ENCODE measurements at places on chromosomes 3 and 15.

DNA sequence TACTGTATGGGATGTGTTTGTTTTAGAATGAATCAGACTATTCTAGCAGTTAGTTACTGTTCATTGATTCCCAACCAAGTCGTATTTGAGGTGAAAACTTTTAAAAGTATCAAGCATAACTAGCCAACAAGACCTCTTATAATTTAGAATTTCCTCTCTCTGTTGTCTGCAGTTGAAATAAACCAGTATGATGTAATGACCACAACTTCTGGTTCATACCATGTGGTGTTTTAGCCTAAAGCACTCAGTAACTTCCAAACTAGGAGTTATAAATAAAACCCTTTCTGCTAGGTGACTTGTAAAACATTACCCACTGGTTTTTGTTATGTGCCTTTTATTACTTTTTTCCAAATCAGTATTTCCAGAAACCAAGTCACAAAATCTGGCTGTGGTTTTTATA, 19.8 kb upstream of the P2RY12 start:
- peak; percentile 59 for DNase-seq

- DNase-seq = no peak
Observed at GRCh38 chr3:62601238-62602070, 228.1 kb upstream of the FEZF2 start.

- DNase-seq = no peak
Observed at GRCh38 chr15:69576948-69577351, 124.3 kb downstream of the RPLP1 start.

- DNase-seq = no peak
Observed at GRCh38 chr3:8416965-8417364, 84.7 kb upstream of the LMCD1 start.

- no peak for DNase-seq
Observed at GRCh38 chr3:67809370-67809935, 155.0 kb upstream of the SUCLG2 start.

- DNase-seq = no peak
Observed at GRCh38 chr3:78857494-78858111, 910.2 kb downstream of the ROBO1 start.

DNA sequence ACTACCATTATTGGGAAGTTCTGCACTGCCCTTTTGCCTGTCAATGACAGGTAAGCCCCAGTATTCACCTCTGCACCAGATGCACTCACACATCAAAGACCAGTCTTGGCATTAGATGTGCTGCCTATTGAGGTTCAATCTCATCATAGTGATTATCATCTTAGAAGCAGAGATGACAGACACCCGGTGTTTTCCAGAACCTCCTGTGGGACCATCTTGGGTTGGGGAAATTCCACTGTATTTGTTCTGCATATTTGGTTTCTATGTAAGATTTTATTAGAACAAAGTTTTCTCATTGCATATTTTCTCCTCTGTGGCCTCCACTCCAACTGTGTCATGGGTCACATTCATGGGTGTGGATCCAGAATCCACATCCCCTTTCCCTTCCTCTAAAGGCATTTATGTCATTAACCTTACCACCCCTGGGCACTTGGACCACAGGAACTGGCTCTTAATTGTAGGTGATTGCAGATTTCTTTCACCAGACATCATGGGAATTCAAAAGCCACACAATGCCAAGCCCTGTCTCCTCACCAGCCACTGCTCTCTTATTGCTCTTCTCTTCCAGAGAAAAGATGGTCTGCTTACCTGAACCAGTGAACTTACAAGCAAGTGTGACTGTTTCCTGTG, 31.2 kb downstream of the PLA1A start:
- DNase-seq = peak; percentile 78

- DNase-seq = no peak
Observed at GRCh38 chr3:69231929-69232440, 109.6 kb upstream of the LMOD3 start.

DNA sequence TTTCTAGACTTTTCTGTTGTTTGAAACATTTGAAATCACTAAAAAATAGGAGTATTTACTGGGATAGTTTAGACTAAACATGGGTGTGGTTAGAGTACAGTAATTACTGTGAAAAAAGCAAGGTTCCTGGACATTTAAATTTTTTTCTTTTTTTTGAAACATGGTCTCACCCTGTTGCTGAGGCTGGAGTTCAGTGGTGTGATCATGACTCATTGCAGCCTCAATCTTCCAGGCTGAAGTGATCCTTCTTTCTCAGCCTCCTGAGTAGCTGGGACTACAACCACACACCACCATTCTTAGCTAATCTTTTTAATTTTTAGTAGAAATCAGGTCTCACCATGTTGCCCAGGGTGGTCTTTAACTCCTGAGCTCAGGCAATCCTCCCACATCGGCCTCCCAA, 20.4 kb upstream of the CELF6 start:
- no peak for DNase-seq

GRCh38 chr15:90581771-90582352, 52.1 kb downstream of the CRTC3 start:
- no peak for DNase-seq

GRCh38 chr15:93018574-93018973, 70.4 kb downstream of the RGMA start:
- no peak for DNase-seq

DNA sequence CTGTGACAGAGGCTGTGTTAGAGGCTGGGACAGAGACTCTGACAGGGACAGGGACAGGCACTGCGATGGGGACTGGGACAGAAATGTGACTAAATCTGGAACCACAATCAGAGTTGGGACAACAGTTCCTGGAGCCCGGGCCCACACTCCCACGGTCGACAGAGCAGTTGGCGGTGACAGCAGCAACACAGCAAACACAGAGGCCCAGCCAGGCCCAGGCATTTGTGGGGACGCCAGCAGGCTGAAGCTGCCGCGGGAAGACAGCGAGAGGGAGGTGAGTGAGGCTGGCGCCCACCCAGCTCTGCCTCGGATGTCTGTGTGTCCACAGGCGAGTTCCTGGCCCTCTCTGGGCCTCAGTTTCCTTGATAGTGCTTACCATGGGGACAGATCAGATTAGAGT, 9.3 kb upstream of the HCN4 start:
- no peak for DNase-seq

DNA sequence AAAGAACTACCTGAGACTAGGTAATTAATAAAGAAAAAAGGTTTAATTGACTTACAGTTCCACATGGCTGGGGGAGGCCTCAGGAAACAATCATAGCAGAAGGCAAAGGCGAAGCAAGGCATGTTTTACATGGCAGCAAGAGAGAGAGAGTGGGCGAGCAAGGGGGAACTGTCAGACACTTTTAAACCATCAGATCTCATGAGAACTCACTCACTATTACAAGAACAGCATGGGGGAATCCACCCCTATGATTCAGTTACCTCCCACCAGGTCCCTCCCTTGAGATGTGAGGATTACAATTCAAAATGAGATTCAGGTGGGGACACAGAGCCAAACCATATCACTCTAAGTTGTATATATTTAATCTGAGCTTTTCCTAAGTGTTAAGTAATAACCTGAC, 79.0 kb upstream of the MLF1 start:
- no peak for DNase-seq

- DNase-seq = no peak
Observed at GRCh38 chr3:11168881-11169805, 14.8 kb downstream of the HRH1 start.

GRCh38 chr3:54889731-54890130, 38.1 kb downstream of the LRTM1 start:
- no peak for DNase-seq

DNA sequence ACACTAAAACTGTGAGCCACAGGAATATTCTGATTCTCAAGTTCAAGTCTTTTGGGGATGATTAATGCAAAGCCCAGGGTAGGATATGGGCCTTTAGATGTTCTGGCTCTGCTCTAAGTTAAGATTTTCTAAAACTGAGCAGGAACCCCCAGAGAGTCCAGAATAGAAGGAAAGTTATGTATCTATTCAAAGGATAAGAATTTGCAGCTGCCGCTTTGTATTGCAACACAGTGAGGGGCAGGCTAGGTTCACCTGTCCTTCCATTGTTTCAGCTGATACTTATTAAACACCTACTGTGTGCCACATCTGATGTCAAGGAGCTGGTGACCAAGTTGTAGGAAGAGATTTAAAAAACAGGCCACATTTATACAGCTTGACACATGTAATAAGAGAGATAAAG, 290.4 kb downstream of the MAGI1 start:
- DNase-seq = no peak

DNA sequence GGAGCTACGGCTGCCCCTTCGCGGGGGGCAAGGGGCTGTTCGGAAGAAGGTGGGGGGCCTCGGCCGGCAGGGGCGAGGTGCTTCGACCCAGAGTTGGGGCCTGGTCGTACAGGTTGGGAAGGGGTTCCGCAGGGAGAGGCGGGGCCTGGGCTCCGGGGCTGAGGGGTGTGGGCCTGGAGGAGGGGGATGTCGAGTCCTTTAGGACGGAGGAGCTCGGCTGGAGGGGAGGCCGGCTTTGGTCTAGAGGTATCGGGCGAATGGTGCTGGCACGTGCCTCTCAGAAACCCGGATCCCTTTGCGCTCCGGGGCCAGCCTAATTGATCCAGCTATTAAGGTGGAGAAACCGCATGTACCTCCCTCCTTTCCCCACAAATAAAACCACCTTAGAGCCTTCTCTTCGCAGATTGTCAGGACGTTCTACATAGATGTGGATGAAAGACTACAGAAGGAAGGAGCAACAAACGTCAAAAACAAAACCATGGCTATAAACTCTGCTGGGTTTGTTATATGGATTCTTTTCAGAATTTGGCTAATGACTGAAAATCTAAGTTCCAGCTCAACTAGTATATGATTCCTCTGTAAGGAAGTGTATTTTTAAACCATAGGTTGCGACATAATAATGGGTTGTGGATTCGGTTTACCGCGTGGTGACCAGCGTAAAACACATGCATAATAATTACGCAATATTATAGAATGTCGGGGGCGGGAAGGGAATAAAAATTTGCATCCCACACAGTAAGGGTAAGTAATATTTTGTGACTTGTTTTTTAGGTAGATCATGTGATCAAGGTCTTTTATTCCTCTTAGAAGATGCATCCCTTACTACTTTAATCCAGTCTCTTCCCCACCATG, 644 bp upstream of the NGLY1 start:
- no peak for DNase-seq

GRCh38 chr15:32035285-32035684, 5.0 kb downstream of the CHRNA7 start:
- no peak for DNase-seq

GRCh38 chr3:129505341-129505740, 23.1 kb upstream of the RHO start:
- DNase-seq = no peak

DNA sequence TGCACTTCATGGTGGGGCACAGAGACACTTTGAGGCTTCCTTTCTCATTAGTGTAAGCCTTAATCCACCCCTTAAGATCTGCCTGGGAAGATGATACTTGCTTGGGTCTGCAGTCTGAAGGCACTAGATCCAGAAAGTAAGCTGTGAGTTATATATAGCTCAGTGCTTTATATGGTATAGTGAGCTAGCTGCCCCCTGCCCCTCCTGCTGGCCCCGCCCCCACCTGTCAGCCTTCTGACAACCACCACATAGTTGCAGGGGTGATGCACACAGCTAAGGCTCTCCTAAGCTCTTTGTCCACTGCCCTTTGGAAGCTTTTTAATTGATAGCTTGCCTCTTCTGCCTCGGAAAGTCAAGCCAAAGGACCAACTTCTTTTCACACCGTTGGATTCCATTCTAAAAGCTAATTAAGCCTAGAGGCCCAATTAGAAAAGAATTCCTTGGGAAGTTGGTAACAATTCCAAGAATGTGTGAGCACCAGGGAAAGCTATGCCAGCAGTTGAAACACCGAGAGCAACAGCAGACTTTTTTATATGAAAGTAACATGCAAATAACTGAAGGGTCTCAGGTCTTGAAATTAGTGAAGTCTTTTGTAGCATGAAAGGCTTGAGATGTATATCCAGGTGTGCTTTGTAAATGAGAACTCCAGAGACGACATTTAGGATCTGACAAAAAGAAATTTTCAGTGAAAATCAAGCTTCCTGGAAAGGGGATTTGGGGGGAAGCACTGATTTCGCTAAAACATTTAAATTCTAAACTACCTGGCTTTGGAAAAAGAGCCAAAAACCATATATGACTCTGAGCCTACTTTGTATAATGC, 2.3 kb downstream of the TPM1 start:
- DNase-seq = no peak

- DNase-seq = peak; percentile 49
Observed at GRCh38 chr15:40776537-40777141, 6.9 kb downstream of the C15orf62 start.

DNA sequence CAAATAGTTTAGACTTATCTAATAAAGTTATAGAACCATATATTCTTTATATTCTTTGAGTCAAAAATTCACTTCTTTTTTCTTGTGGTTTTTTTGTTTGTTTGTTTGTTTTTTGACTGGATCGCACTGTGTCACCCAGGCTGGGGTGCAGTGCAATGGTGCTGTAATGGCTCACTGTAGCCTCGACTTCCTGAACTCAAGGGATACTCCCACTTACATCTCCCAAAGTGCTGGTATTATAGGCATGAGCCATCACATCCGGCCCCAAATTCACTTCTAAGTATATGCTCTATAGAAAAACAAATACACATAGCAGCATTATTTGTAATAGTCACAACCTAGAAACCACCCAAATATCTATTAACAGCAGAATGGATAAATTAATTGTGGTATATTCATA, 13.7 kb upstream of the SLTM start:
- DNase-seq = no peak

- no peak for DNase-seq
Observed at GRCh38 chr3:59446775-59447465, 397.1 kb upstream of the CFAP20DC start.

DNA sequence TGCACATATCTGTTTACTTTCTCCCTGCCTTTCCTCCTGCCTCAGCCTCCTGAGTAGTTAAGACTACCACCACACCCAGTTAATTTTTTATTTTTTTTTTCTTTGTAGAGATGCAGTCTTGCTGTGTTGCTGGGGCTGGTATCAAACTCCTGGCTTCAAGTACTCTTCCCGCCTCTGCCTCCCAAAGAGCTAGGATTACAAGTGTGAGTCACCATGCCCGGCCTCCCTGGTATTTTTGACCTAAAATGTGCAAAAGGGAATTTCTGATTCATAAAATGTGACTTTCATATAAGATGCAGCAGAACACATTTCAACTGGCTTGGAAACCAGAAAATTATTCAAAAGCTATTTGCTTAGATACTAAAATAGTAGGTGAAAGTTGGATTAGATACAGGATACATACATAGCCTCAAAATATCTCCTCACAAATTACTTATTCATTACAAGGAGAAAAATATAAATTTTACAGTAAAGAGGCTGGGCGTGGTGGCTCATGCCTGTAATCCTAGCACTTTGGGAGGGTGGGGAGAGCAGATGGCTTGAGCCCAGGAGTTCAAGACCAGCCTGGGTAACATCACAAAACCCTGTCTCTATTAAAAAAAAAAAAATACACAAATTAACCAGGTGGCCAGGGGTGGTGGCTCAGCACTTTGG, 32.0 kb downstream of the MAP4 start:
- DNase-seq = peak; percentile 43

GRCh38 chr3:22606461-22606860, 596.7 kb upstream of the UBE2E2 start:
- no peak for DNase-seq

- DNase-seq = no peak
Observed at GRCh38 chr3:24367664-24368264, 126.9 kb downstream of the THRB start.

Measured in GM04503 (cell line).